ENCODE measurements at places on chromosomes 7 and 10.

DNA sequence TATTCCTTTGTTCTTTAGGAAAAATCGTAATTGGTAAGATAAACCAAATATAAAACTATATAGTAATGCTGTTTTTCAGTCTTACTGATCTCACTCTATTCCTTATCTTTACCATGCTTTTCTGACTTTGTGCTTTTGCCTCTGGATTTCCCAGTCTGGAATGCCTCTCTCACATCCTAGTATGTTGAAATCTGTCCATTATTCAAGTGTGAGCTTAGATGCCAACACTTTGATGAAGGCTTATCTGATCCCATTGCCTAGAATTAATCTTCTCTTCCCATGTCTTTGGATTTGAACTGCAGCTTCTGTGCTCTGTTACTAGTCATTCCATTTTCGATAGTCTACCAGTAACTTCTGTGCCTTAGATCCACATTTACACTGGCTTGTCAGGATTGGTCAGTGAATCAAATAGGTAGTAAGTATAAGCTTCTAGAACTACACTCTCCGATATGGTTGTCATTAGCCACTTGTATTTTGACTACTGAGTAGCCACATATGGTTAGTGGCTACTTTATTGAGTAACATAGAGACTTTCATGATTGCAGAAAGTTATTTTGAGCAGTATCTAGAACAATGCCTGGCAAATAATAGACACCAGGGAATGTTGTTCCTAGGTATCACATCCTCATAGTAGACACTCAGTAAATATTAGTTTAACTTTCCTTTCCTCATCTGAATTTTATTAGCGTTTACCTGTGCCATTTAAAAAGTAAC is 92.9 kb downstream of the BMPR1A start:
- H3K36me3 ChIP-seq: no peaks in the 10 kb centered on the region
- H3K4me3 ChIP-seq: no peak overlapping the region
- H3K27me3 ChIP-seq: no peaks in the 10 kb centered on the region
- H3K4me1 ChIP-seq: no peaks in the 10 kb centered on the region
- DNase-seq: no peak

- no peaks in the 10 kb centered on the region for H3K27me3 ChIP-seq
- no peak overlapping the region for H3K27ac ChIP-seq
- DNase-seq: no peak
- H3K4me1 ChIP-seq: no peaks in the 10 kb centered on the region
These were observed 16.7 kb downstream of the UBTD1 start for GRCh38 chr10:97515271-97515978.

GRCh38 chr7:4139656-4140625 is 542.2 kb upstream of the FOXK1 start:
- H3K4me3 ChIP-seq: no peak overlapping the region
- no peak for DNase-seq
- no peaks in the 10 kb centered on the region for H3K36me3 ChIP-seq
- H3K27ac ChIP-seq: no peak overlapping the region
- H3K4me1 ChIP-seq: no peaks in the 10 kb centered on the region
- no peaks in the 10 kb centered on the region for H3K27me3 ChIP-seq

GRCh38 chr10:67098461-67098860 is 172.6 kb downstream of the LRRTM3 start:
- H3K27ac ChIP-seq: no peak overlapping the region
- H3K4me3 ChIP-seq: no peak overlapping the region
- no peaks in the 10 kb centered on the region for H3K27me3 ChIP-seq
- DNase-seq: no peak

- H3K27me3 ChIP-seq: no peaks in the 10 kb centered on the region
- H3K36me3 ChIP-seq: no peaks in the 10 kb centered on the region
- no peak overlapping the region for H3K27ac ChIP-seq
- no peak overlapping the region for H3K4me3 ChIP-seq
- no peaks in the 10 kb centered on the region for H3K4me1 ChIP-seq
These were observed 48.7 kb upstream of the UBN2 start for GRCh38 chr7:139182363-139182762.

DNA sequence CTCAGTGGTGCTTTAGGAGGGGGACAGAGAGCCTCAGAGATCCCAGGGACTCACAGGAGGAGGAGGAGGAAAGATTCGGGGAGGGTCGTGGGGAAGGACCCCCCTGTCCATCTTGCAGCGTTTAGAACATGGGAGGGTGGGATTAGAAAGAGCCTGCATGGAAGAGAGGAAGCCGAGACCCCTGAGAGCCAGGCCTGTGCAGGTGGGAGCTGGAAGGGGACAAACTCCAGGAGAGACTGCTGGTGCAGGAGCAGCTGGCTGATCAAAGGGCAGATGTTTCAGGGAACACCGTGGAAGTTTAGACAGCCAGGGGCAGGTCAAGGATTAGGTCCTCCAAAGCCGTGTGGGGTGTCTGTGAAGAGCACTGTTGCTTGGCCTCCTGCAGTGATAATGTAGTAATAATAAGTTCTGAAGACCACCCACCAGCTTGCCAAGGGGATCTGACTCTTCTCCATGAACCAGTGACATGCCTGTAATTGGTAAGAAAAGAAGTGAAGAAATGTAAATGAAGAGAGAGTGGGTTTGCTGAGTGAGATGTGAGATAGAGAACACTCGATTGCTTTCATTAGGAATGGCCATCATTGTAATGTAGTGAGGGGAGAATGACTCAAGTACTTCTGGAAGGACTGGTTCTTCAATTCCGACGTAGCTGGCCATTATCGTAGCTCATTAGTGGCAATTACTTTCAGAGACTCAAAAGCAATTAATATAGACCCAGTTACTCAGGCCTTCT is 425.6 kb downstream of the PAXIP1 start:
- no peak overlapping the region for H3K27ac ChIP-seq
- H3K4me3 ChIP-seq: no peak overlapping the region
- H3K27me3 ChIP-seq: no peaks in the 10 kb centered on the region
- DNase-seq: no peak
- no peaks in the 10 kb centered on the region for H3K36me3 ChIP-seq
- H3K4me1 ChIP-seq: no peaks in the 10 kb centered on the region

- no peaks in the 10 kb centered on the region for H3K4me1 ChIP-seq
- peaks cover 40% of the 10 kb centered on the region for H3K36me3 ChIP-seq
- H3K27ac ChIP-seq: no peak overlapping the region
- no peak overlapping the region for H3K4me3 ChIP-seq
These were observed 60.8 kb upstream of the ITGA8 start for GRCh38 chr10:15780353-15781135.

DNA sequence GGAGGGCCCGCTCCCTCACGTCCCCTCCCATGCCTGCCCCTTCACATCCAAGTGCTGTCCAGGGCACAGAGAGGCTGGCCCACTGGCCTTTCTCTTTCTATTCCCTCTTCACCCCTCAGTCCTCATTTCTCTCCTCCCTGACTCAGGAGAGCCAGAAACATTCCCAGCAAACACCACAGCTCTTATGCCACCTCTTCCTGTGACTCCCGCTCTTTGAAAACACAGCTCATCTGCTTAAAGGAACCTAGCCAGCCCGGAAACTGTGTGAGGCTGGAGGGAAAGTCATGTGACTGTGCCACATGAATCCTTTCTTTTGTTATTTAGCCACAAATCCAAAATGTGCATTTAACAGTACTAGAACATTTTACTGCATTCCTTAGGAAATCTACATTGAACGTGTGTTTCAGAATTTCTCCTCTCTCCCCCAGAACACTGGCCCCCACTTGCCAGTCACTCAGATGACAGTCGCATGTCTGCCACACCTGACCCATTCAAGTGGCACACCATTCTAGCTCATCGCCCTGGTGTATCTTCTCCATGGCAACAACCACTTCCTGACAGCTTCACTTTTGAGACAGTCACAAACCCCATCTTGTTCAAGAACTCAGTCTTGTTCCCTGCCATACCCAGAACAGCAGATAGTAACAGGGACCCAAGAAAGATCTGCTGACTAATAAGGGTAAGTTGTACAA is 42.8 kb downstream of the GRB10 start:
- DNase-seq: peak; percentile 31
- peak overlapping the region; percentile 7 for H3K4me3 ChIP-seq
- H3K27me3 ChIP-seq: no peaks in the 10 kb centered on the region
- peaks cover 6% of the 10 kb centered on the region for H3K4me1 ChIP-seq

- H3K27ac ChIP-seq: no peak overlapping the region
- H3K36me3 ChIP-seq: peaks cover 12% of the 10 kb centered on the region
- no peaks in the 10 kb centered on the region for H3K27me3 ChIP-seq
- no peak for DNase-seq
- H3K4me3 ChIP-seq: no peak overlapping the region
These were observed 34.4 kb downstream of the BCAP29 start for GRCh38 chr7:107614425-107614824.

- H3K27ac ChIP-seq: no peak overlapping the region
- no peaks in the 10 kb centered on the region for H3K36me3 ChIP-seq
- no peaks in the 10 kb centered on the region for H3K27me3 ChIP-seq
- DNase-seq: no peak
These were observed 105.6 kb upstream of the COL1A2 start for GRCh38 chr7:94289071-94289470.

GRCh38 chr10:65891073-65891981 is 1034.5 kb upstream of the LRRTM3 start:
- no peak overlapping the region for H3K27ac ChIP-seq
- no peak for DNase-seq
- H3K27me3 ChIP-seq: no peaks in the 10 kb centered on the region
- no peaks in the 10 kb centered on the region for H3K4me1 ChIP-seq
- no peak overlapping the region for H3K4me3 ChIP-seq

DNA sequence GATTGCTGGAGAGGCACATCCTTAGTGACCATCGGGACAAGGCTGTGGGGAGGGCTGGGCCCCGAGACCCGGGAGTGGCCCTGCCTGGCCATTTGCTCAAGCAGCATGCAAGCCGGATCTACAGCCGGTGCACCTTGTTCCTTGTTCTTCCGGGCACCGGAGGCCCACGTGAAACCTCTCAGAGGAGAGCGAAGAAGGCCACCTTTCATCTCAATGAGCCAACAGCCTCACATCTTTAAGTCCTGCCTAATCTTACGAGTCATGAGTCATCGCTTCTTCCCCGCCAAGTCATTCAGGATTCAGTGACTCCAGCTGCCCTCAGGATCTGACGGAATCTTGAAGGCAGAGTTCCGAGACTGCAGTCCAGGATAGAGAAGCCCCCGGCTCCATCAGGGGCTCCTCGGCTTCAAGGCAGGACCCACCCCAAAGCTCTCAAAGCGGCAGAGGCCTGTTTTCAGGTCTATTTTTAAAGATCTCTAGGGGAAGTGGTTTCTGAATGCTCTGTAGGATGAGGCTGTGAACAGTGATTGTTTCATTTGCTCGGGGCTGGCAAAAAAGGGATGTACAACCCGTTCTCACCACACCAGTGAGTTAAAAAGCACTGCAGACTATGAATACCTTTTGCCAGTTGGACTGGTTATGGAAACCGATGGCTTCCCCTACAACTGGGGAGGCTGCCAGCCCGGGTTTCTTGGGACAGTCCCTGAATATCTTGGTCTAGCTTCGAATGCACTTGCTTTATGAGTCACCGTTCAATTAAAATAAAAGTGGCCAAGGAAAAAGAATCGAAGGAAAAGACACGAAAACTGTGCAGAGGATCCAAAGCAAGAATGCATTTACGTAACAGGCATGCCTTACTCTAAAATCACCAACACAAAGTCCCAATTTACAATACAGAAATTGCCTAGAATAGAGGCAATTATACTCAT is 57.2 kb upstream of the ECHDC3 start:
- no peaks in the 10 kb centered on the region for H3K36me3 ChIP-seq
- H3K27me3 ChIP-seq: no peaks in the 10 kb centered on the region
- peak overlapping the region; percentile 37 for H3K4me3 ChIP-seq
- peak; percentile 27 for DNase-seq
- peak overlapping the region; percentile 81 for H3K27ac ChIP-seq
- H3K4me1 ChIP-seq: peaks cover 19% of the 10 kb centered on the region

DNA sequence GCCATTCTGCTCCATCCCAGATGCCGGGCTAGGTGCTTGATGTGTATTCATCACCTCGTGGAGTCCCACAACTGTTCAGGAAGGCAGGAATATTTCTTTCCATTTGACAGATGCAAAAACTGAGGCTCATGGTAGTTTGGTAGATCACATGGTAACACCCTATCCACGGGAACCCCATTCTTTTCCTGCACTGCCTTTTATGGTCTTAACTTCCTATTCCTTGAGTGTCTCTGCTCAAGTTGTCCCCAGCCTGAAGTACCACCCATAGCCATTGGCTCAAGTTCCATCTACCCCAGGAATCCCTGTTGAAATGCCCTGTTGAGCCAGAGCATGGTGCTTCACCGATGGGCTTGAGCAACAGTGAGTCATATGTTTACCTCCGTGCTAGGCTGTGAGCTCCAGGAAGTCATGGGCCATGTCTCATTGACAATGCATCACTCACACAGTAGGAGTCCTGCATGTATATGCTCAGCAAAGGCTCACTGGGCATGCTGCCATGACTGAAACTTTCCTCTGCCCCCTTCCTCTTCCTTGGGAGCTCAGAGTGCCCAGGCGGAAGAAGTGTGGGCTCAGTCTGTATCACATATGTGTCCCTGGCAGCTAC is 71.7 kb upstream of the ADAM12 start:
- no peak overlapping the region for H3K4me3 ChIP-seq
- H3K27me3 ChIP-seq: no peaks in the 10 kb centered on the region
- H3K27ac ChIP-seq: no peak overlapping the region

GRCh38 chr10:9613338-9614075 is 1404.2 kb upstream of the CELF2 start:
- peaks cover 3% of the 10 kb centered on the region for H3K27me3 ChIP-seq
- H3K27ac ChIP-seq: no peak overlapping the region
- H3K36me3 ChIP-seq: no peaks in the 10 kb centered on the region
- H3K4me3 ChIP-seq: no peak overlapping the region
- no peaks in the 10 kb centered on the region for H3K4me1 ChIP-seq

Measured in effector memory CD4-positive, alpha-beta T cell (primary cell).